Left colon (tissue), 2 donors: ENCODE measurements at places on chromosomes 6 and 20. TPM values are rescaled to one million over a fixed set of nuclear protein-coding genes. Genes with fewer than 3 reads are reported as not detected.

DNA sequence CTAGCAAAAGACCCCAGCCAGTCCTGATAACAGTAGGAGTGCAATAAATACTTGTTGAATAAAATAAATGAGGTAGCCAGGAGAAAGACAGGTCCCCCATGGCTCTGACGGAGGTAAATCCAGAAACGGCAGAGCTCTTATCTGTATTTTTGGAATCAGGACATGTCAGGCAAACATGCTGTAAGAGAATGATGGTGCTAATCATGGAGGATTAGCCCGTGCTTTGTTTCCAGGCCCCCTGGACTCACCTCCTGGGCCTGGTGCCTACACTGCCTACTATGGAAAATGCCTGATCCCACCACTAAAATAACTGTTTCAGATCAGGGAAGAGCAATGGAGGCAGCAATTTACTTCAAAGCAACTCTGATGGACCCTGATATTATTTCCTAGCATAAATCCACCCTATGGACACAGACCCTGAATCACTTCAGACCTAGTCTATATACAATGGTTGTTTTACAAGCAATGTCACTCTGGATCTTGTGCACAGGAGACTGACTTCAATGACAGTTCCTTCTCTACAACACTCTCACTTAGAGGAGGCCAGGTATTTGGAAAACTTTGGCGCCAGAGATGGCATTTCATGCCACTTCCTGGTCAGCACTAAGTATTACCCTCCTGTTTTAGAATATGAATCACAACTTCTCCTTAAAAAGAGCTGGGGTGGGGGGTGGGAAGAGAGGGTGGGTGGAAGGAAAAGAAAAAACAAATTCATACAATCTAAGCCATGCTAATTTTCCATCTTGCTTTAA, 6.4 kb downstream of the MRPL14 start:
- no peak for DNase-seq

DNA sequence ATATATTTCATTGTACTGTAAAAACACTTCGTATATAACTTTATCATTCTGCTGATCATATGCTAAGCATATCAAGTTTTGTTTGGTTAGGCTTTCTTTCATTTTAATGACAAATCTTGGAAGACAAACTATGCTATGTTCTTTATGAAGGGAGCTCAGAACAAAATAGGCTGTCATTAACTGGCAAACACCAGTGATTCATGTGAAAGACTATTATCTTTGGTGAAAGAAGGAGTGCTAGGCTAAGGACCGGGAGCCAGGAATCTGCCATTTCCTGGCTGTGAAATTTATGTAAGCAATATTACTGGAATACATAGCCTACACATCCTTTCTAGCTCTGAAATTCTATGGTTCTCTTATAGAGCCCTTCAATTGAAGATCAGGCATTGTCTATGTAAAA, 136.2 kb upstream of the CCN2 start:
- DNase-seq = no peak

GRCh38 chr20:23541330-23541729, 27.0 kb downstream of the CST9L start:
- DNase-seq = no peak

The MOCS1 gene
- total RNA-seq = 18.8 TPM
